Activated T-helper 1 cell treated with anti-CD3 and anti-CD28 coated beads, Interleukin-12 subunit alpha, Interleukin-12 subunit beta, Interleukin-2, Interleukin-4 antibody, amounts not matched to agents 30 ng/mL and 10 ng/mL and 1 ng/mL, durations not matched to agents 14 hours and 24 hours and 36 hours (primary cell): ENCODE measurements at places on chromosomes 7 and 10. TPM values are rescaled to one million over a fixed set of nuclear protein-coding genes. Genes with fewer than 3 reads are reported as not detected.

The SLC26A3 gene
- total RNA-seq, result not detected in 2 replicates

GRCh38 chr7:14071045-14071444, 81.6 kb upstream of the ETV1 start:
- no peak for DNase-seq

DNA sequence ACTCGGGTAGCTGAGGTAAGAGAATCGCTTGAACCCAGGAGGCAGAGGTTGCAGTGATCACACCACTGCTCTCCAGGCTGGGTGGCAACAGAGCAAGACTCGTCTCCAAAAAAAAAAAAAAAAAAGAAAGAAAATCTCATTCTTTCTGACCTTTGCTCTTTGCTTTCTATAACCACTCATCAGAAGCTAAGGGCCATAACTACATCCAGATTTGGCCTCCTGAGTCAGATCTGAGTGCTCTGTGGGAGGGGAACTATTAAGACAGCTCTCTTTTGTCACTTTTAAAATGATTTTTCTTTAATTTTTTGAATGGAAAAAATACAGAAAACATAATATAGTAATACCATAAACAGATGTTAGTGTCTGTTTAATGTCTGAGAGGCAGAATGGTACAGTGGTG, 210.1 kb downstream of the KIAA1217 start:
- no peak for DNase-seq

GRCh38 chr7:98724591-98724990, 107.5 kb downstream of the NPTX2 start:
- no peak for DNase-seq

DNA sequence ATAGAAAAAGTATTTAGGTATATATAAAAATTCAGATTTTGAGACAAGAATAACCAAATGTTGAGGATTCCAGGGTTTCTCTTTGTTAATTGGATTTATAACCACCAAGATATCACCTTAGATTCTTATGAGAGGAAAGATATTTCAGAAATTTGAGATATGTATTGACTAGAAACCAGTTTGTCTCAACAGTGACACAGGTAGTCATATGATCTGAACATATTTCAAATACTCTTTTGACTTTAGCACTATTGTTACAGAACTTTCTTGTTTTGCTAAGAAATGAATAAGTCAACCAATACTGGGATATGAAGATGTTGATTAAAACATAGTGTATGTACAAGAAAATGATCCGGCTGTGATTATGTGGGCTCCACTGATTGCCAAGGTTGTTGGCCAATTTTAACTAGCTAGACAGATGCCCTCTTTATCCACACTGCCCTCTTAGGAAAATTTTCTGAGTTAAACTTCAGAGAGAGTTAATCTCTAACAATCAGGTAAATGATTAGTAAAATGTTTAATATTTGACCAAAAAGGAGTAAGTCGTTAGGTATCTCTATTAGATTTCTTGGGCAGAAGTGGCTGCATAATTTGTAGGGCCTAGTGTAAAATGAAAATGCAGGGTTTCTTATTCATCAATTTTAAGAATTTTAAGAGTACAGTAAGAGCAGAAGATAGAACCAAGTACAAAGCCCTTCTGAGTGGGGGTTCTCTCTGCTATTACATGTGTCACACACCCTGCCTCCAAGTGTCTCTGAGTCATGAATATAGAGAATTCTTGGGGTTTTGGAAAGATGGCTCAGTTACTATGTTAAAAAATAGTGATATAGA, 376.0 kb downstream of the TFEC start:
- no peak for DNase-seq

DNA sequence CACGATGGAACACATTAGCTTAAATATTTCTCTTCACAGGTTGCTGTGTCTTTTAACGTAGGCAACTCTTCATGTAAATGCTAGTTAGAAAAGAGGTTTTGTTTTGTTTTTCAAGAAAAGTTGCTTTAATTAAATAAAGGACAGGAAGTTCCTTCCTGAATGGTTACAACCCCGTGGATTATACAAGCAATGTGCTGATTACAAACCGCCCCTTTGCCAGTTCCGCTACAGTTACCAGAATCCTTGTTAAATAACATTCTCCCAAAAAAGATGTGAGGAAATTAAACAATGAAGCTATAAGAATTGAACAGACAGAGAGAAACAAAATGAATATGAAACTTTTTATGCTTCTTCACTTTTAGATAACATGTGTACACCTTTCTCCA, 75.1 kb downstream of the LYZL2 start:
- no peak for DNase-seq

DNA sequence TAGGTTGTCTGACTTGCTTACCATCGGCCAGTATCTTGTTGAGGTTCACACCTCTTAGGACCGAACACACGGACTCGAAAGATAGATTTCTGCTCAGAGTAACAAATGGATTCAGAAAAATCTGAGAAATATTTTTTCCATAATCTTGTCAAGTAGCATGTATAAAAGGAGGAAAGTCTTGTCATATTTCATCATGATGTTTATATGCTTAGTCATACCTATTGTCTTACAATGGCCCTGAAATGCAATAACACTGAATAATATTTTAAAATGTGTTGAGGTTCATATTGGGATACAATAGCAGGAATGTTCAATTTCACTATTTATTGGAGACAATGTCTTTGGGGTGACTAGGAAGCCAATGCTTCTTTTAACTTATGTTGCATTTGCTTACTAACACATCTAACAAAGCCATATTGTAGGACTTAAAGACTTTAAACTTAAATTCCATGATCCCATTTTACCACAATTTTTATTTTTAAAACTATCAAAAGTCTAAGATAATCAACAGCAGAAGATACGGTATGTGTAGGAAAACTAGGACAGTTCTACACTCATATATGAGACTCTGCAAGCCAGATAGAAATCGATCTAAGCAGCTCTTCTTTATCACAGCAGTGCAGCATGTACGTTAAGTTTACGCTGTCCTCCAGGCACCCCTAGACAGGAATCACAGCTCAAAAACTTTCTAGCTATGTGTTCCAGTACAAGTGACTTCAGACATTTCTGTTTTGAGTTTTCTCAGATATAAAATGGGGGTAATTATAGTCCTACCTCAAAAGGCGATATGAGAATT, 135.7 kb upstream of the CAV2 start:
- no peak for DNase-seq

DNA sequence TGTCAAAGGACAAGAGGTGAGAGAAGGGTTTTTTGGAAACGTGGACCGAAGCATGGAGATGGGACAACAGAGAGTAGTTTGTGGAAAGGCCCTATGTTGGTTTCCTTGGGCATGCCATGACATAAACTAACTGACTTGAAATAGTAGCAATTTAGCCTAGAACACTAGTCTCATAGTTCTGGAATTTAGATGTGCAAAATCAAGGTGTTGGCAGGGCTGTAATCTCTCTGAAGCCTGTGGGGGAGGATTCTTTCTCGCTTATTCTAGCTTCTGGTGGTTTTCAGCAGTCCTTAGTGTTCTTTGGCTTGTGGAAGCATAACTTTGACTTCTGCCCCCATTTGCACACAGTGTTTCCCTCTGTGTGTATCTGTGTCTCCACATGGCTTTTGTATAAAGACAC, 283.4 kb downstream of the GFRA1 start:
- no peak for DNase-seq
